Uterus (tissue), 4 donors: ENCODE measurements at places on chromosomes 2 and 18.
A peak's percentile ranks its signal among the peaks of the same experiment; 100 is the strongest.

GRCh38 chr2:68330691-68331090, 10.9 kb upstream of the CNRIP1 start:
- no peak for DNase-seq

GRCh38 chr2:85734015-85734414, 19.8 kb upstream of the ATOH8 start:
- DNase-seq: no peak

- no peak for DNase-seq
Measured at GRCh38 chr2:227033471-227034148, 130.4 kb downstream of the COL4A4 start.

GRCh38 chr2:230382108-230382507, 33.9 kb upstream of the SP100 start:
- DNase-seq: no peak

DNA sequence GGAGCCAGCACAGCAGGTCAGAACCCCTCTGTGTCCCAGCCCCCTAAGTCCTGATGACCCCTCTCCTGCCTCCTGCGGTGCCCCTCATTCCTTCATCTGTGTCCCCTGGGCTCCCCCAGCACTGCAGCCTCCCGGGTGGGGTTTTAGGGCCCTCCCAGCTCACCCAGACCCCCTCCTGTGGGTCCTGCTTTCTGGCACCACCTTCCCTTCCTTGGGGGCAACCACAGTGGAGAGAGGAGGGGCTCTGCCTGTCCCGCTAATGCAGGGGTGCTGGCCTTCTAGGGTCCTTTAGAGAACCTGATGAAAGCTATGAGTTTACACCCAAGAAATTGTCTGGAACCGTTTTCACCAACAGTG, 42.7 kb upstream of the ALPP start:
- peak; percentile 4 for DNase-seq

DNA sequence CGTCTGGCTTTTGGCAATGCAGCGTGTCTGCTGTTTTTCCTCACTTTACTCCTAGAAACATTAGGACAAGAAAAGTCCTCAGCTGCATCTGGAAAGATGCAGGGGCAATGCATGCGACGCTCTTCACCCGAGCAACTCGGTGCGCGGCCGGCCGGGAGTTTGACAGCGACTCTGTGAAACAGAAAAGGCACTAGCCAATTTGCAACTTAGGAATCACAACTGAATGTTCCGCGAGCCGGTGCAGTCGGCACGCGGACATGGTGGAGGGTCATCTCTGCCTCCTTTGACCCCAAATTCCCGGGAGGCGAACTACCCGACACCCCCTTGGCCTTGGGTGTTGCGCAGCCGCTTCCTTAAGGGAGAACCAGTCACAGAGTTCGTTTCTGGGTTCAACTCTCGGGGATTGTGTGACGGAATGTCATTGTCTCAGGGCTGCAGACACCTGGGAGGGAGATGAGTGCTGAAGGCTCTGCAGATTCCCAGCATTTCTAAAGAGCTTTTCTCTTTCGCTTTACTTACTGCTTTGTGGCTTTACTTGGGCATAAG, 9.8 kb downstream of the NR4A2 start:
- no peak for DNase-seq

DNA sequence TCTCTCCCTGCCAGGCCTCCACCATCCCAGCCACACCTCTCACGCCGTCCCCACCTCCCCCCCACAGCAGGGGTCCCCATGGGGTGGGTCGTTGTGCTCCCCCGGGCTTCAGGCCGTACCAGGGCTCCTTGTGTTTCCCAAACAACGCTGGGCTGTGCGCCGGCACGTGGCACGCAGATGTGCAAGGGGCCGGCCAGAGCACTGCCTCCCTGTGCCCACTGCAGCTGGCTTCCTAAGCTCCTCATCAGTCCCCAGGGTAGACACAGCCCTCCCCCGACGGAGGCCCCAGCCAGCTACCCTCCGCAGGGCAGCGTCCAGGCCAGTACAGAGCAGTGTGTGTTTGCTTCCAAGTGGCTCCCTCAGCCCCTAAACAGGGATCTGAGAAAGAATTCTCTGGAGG, 34.0 kb downstream of the BIN1 start:
- no peak for DNase-seq

DNA sequence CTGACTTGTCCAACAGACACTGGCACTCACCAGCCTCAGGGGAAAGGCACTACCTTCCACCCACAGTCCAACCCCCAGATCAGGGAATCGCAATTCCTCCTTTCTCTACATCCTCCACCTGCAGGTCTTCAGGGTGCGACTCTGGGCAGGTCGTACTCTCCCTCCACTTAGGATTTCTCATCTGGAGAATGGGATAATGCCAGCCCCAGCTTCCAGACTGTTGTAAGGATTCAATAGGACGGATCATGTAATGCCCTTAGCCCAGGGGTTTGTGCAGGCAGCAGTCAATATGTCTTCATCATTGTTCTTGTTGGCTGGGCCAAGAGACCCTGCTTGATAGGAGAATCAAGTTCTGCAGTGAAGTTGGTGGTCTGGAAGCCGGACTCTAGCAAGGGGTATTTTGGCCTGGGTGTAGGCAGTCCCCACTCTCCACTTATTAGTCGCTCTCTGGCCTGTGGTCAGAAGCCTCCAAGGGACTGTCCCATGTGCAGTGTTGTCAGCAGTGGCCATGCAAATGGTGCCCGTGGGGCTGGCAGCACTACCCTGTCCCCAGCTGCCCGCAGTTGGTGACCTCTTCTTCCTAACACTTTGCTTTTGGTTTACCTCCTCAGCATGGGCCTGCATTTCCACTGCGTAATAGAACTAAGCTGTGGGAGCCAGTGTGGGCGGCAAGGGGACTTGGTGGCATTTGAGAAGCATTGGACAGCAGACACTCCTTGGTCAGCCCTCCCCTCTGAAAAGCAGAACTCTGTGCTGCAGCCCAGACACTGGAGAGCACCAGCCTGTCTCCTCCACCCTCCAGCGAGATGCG, 172.4 kb upstream of the HS6ST1 start:
- DNase-seq: no peak

DNA sequence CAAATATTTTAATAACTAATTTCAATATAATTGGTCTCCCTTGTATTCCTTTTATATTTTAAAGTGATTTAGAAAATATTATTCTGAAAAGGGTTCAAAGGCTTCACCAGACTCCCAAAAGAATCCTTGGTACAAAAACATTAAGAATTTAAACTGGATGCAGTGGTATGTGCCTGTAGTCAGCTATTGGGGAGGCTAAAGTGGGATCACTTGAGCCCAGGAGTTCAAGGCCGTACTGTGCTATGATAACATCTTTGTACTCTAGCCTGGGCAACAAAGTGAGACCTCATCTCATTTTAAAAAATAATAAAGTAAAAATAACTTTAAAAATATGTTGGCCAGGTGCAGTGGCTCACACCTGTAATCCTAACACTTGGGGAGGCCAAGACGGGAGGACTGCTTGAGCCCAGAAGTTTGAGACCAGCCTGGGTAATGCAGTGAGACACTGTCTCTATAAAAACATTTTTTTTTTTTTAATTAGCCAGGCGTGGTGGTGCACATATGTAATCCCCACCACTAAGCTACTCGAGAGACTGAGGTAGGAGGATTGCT, 14.7 kb downstream of the NCL start:
- DNase-seq: no peak

DNA sequence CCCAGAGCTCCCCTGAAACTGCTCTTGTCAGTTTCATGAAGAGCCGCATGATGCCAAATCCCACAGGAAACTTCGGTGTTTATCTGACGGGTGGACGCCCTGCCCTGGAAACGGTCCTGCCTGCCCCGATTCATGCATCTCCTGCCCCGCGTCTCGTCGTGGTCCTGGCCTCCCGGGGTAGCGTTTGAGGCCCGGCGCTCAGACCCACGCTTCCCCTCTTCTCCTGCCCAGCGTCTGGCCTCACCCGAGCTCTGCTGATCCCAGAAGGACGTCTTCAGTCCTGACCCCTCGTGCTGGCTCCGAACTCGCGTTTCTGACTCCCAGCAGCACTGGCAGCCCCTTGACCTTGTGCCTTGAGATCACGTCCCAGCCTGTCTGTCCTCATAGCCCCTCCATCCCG, 180.5 kb downstream of the TMEM18 start:
- no peak for DNase-seq

DNA sequence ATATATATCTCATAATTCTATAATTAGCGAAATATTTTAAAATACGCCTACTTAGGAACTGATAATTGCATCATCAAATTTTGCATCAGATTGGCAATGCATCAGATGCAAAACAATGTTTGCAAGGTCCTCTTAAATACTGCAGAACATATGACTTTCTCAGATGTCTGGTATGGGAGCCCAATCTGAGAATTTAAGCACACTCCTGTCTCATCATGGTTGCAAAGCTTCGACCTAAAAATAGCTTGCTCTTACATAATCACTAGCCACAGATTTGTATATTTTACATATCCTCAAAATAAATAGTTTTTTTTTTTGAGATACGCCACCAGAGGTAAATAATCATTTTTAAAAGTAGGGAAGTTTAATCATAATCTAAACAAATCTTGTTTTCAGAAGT, 123.2 kb downstream of the CABYR start:
- no peak for DNase-seq

DNA sequence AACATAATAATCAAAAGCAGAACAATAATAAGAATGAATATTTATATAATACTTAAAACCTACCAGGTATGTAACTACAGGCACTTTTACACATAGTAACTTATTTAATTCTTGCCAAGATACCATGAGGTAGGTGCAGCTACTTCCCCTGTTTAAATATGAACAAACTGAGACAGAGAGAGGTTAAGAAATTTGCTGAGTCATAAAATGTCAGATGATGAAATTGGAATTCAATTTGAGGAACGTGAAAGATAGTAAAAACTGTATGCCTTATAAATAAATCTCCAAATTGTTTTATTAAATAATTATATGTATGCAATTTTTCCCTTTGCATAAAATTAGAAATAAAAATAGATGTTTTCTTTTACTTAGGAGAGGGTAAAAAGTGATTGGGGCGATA, 1103.3 kb upstream of the NRXN1 start:
- DNase-seq: no peak

- no peak for DNase-seq
Measured at GRCh38 chr2:193103064-193103463, 908.3 kb upstream of the TMEFF2 start.

DNA sequence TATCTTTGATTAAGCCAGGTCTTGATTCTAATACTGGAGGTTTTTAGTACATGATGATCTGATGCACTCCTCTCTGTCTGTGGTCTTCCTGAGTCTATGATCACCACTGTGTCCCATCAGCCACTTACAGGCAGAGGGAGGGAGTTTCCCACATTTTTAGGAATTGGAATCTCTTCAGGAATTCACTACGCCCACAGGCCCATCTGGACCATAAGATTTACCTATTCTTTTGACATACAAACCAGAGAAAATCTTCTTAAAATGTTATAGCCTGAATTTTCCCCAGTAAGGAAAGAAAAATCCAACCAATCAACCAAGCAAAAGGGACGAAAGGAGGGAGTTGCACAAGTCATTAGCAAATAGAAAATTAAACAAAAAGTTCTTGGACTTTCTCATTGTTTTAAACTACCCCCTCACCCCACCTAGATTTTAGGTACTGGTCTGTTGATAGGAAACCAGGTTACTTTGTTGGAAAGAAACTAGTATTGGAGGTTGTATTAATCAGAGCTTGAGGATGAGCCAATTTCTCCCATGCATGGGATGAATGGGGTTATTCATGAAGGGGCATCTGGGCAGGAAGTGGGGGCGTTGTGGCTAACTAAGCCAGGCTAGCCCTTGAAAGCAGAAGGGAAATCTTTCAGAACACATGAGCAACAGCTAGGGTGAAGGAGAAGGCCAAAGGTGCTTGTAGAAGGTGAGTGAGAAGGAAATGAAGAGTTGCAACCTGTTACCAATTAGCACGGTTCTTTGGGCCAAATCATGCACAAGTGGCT, 328.2 kb upstream of the MEX3C start:
- DNase-seq: no peak

DNA sequence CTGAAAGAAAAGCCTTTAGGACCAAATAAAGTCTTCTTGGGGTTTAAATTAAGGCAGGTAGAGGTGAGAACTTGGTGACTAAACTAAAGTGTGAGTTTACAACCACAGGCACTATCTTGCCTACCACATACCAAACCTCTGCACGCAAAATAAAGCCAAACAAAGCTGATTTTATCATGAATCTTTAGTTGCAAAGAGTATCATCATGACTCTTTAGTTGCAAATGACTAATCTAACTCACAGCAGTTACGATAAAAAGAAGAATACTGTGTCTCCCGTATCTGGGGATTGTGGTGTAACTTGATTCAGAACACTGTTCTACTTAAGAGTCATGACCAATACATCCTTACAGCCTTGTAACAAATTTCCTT, 11.2 kb downstream of the CFAP210 start:
- no peak for DNase-seq
